ENCODE measurements at places on chromosomes 4 and X.

DNA sequence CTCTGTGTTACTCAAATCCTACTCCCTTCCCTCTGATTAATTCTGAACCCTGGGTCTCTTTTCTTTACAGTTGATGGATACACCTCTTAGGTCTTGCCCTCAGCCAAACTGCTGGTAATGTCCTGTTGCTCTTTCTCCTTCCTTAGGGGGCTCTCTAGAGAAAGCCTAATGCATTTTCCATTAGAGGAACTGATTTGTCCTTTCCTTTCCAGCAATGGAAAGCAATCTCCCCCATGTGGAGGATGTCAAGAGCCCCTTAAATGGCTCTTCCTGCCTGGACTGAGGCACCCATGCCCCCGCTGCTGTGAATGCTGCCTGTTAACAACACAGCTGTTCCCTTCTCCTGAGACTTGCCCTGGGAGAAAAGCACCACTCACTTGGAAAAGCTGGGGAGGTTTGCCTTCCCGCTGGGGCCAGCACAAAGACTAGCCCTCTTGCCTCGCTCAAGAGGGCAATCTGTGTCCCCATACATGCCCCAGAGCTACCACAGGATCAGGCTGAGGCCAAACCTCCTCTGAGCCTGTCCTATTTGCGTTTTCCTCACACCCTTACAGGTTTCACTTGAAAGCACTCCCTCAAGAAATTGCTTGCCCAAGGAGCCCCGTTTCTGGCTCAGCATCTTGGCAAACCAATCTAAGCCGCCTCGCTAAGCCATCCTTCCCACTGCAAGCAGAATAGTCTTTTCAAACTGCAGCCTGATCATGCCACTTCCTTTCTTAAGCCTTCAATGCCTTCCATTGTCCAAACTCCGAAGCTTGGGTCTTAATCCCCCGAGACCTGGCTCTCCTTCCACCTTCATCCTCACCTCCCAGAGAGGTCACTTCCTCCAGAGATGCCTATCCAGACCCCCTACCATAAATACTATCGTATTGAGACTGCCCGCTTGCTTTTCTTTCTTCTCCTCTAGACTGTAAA lies 23.2 kb upstream of the SMIM20 start:
- DNase-seq = no peak

DNA sequence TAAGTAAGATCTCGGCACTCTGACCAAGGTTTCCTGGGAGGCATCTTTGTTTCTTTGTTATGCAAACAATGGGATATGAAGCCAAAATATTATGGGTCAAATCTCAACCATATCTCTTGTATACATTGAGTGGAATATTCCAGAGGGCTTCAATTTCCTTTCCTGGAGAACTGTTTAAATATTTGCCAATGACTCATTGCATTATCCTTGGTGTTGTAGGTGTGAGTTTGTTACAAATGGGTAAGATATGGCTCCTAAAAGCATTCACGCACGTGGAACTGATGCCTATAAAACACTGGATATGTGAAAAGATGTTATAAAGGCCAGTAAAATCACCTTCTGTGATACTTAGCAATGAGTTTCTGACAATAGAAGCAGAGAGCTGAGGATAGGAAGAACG lies 150.5 kb upstream of the WDR1 start:
- no peak for DNase-seq

DNA sequence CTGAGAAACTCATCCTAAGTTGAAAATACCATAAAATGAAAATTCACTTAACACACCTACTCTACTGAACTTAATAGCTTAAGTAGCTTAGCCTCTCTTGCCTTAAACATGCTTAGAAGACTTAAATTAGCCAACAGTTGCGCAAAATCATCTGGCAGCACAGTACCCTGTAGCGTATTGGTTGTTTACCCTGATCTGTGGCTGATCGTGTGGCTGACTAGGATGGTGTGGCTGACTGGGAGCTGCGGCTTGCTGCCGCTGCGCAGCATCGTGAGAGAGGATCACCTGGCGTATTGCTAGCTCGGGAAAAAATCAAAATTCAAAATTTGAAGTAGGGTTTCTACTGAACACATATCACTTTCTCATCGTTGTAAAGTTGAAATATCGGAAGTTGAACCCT lies 6.3 kb downstream of the RUFY3 start:
- peak; percentile 51 for DNase-seq

- peak; percentile 54 for DNase-seq
Observed at GRCh38 chr4:103018391-103019307, 856 bp downstream of the SLC9B1 start.

- no peak for DNase-seq
Observed at GRCh38 chr4:61214680-61215079, 14.6 kb downstream of the ADGRL3 start.

All from A673 (cell line).